Activated CD4-positive, alpha-beta T cell treated with anti-CD3 and anti-CD28 coated beads, Interleukin-2, amount 10 ng/mL, durations not matched to agents 7 days and 5 days (primary cell): ENCODE measurements at places on chromosomes 7 and 10.
A peak's percentile ranks its signal among the peaks of the same experiment; 100 is the strongest.

DNA sequence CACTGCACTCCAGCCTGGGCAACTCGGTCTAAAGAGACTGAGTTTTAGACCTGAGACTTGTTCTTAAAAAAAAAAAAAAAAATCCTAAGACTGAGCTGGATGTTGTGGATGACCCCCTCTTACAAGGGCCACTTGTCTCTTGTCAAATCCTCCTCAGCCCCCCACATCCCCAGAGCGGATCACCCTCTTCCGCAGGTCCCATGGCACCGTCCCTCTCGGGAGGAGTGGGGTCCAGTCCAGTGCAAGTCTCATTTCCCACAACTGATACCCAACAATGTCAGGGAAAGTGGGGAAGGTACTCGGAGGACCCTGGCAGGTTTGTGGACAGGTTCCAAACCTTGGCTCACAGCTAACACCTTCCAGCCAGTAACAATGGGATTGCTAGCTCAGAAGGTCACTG lies 100.3 kb downstream of the ELFN1 start:
- DNase-seq = no peak

DNA sequence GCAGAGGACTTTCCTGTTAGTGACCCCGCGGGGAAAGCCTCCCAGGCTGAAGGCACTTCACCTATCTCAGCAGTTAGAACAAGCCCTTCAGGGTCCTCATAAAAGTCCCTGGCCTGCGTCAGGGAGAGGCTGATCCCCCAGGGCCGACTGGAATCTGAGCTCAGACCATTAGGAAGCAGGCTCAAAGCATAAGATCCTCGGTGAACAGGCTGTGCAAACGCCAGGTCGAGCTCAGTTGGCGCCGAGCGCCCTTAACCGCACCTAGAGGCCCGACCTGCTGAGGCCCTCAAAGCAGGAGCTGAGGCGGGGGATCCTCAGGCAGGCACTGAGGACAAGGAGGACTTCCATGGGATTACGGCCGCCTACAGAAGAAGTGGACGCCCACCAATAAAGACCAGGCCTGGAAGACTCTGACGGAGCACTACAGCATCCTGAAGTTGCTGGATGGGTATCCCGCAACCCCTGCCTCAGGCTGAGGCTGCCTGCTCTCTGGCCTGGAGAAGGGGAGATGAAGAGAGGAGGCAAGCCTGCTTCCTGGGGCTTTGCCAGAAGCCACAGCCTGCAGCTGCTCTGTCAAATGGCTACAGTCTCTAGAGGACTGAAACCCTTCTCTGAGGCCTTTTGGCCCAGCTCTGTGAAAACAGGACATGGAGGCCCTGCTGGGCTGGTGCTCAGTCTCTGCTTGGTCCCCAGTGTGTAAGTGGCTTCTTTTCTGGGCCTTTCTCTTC lies 29.9 kb downstream of the LIPJ start:
- DNase-seq = no peak

DNA sequence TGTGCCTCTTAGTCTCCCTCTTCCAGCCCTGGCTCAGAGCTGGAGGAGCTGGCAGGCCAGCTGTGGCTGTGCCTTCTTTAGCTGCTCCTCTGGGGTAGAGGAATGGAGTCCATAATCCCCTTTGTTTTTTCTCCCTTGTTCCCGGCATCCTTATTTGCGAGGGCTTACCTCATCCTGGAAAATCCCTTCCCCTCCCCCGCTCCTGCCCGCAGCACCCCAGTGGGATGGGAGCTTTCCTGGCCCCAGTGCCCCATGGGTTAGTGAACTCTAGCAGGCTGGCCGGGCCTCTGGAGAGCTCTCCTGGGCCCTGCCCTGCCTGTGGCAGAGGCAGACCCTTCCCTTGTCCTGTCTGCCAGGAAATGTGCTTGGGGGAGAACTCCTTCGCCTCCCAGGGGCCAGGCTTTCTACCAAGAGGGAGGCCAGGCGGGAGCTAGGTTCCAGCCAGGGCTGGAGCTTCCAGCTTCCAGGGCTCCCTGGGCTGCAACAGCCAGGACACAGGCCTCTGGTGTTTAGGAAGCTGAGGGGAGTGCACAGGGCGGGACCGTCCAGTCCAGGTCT lies 16.5 kb upstream of the TRIM8 start:
- DNase-seq = no peak

DNA sequence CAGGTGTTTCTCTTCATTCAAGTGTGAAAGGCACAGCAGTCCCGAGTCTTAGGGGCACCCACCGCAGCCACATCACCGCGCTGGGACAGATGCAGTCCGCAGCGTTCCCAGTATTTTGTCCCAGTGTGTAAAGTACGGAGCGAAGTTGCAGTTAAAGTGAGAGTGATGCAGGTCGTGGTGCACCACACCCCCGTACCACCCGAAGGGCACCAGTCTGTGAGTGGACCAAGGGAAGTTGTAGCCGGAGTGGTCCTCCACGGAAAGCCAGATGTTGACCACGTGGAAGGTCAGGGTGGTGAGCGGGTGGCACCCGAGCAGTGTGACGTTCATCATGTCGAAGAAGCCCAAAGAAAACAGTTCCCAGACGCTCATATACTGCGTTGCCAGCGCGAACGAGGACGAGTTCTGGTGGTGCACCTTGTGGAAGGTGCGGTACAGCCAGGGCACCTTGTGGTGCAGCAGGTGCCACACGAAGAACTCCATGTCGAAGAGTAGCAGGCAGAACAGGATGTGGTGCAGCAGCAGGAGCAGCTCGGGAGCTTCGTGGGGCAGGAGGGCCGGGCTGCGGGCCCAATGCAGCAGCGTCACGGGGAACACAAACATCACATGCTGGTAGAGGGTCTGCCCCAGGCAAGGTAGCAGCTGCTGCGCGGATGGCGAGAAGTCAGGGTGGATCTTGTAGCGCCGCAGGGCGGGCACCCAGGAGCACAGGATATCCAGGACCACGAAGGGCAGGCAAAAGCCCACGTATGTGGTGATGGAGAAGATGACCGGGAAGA lies 526 bp downstream of the CH25H start:
- peak; percentile 52 for DNase-seq

- DNase-seq = no peak
These were observed 97.9 kb downstream of the DNAJB6 start for GRCh38 chr7:157434701-157435100.

DNA sequence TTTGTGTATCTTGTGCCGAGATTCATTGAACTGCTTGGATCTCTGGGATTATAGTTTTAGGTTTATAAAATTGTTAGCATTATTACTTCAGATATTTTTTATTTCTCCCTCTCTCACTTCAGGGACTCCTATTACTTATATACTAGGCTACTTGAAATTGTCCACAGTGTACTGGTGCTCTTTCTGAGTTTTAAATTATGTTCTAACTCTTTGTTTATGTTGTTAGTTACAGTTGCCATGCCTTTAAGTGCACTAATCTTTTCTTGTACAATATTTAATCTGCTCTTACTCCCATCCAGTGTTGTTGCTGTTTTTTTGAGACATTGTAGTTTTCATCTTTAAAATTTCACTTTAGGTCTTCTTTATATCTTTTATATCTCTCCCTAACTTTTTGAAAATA lies 13.1 kb downstream of the PLEKHS1 start:
- no peak for DNase-seq

GRCh38 chr7:68434857-68435256 lies 1163.4 kb upstream of the AUTS2 start:
- DNase-seq = no peak

- DNase-seq = no peak
These were observed 7.1 kb upstream of the ZMIZ1 start for GRCh38 chr10:79061441-79062315.

DNA sequence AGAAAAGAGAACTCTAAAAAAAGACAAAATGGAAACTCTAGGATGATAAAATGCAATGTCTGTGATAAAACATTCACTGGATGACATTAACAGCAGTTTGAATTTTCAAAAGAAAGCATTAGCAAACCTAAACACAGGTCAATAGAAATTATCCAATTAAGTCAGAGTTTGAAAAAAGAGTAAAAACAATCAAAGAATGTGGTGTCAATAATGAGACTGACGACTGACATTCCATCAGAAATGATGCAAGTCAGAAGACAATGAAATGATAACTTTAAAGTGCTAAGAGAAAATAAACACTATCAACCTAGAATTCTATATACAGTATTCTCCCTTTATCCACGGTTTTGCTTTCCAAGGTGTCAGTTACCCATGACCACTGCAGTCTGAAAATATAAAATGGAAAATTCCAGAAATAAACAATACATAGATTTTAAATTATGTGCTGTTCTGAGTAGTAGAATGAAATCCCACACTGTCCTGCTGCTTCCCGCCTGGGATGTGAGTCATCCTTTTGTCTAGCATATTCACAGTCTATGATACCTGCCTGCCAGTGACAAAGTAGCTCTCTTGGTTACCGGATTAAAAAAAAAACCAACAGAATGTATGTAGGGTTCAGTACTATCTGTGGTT lies 38.3 kb upstream of the SFMBT2 start:
- DNase-seq = no peak

- DNase-seq = no peak
These were observed 5.5 kb upstream of the IRF5 start for GRCh38 chr7:128931965-128932861.

- no peak for DNase-seq
These were observed 472.6 kb upstream of the CNTNAP2 start for GRCh38 chr7:145643981-145644380.

- no peak for DNase-seq
These were observed 106.7 kb downstream of the CUX1 start for GRCh38 chr7:101924171-101924570.

DNA sequence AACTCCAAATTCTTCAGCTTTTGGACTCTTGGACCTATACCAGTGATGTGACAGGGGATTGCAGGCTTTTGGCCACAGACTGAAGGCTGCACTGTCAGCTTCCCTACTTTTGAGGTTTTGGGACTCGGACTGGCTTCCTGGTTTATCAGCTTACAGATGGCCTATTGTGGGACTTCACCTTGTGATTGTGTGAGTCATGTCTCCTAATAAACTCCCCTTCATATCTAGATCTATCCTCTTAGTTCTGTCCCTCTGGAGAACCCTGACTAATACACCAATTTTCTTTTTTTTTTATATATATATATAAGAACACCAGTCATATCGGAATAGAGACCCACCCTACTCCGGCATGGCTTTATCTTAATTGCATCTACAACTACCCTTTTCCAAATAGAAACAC lies 166.8 kb downstream of the ETV1 start:
- DNase-seq = no peak

GRCh38 chr7:84112771-84113170 lies 81.8 kb downstream of the SEMA3A start:
- DNase-seq = no peak

GRCh38 chr7:158031867-158032308 lies 555.7 kb downstream of the PTPRN2 start:
- no peak for DNase-seq

DNA sequence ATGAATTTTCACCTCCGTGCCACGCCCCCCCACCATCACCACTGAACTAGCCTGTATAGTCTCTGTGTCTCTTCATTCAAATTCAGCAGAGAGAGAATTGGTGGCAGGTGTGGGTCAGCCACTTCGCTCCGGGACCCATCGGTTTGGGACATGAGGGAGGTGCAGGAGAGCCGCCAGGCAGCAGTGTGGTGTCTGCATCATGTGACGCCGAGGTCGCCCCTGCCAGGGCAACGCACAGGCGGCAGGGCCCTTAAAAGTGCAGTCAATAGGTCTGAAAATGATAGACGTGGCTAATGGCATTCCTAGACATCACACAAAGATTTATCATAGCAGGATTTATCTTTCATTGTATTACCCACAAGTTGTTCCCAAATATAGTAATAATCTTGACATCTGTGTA lies 100.6 kb upstream of the RNF32 start:
- no peak for DNase-seq

DNA sequence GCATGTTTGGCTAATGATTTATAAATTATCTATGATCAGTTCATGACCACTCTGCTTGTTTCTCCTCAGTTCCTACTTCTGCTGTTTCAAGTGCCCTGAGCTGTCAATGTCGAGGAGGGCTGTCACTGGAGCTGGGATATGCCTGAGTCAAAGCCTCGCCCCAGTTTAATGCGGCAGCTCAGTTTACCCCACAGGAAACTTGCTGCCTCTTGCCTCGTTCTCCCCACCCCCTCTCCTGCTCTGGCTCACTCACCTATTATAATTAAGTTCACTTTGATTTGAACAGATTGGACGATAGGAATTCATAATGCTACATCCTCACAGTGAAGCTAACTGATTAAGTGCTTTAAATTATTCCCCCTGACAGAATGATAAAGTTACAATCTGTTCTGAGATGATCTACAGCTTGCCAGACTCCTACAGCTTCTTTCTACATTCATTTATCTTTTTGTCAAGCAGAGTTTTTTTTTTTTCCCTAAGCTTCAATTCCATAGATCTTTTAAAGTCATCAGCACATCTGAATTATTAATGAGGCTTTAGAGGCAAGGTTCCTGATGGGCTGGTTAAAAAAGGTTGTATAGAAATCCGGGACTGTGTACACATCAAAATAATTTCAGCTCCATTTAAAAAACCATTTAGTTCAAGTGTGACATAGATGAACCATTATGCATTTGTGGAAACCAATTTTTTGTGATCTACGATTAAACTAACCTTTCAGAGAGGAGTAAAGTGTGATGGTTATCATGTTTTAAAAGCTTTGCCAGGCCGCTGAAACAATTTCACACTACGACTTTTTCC lies 758.3 kb downstream of the KCNMA1 start:
- no peak for DNase-seq

GRCh38 chr7:113367041-113367586 lies 248.8 kb upstream of the SMIM30 start:
- no peak for DNase-seq

DNA sequence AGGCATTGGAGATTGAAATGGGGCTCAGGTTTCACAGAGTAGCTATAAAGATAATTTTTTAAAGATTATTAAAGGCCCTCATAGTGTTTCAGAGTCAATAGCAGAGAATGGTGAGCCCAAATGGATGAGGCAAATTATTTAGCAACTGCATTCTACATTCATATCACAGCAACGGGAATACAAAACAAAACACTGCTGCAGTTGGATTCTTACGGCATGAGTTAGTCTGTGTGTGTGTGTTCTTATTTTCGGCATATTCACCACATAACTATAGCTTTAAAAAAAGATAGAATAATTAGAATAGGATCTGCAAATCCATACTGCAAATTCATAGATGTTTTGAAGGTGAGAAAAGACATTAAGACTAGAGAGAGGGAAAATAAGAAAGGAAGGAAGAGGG lies 66.0 kb downstream of the SUGCT start:
- no peak for DNase-seq

- DNase-seq = no peak
These were observed 29.8 kb downstream of the STRA8 start for GRCh38 chr7:135263321-135263970.

GRCh38 chr7:155580367-155580766 lies 34.0 kb upstream of the CNPY1 start:
- no peak for DNase-seq
